ENCODE measurements at places on chromosomes 5 and 9. TPM values are rescaled to one million over a fixed set of nuclear protein-coding genes. Genes with fewer than 3 reads are reported as not detected.

GRCh38 chr9:74431467-74431866 lies 65.7 kb upstream of the RORB start:
- no peak overlapping the region for H3K4me3 ChIP-seq
- H3K36me3 ChIP-seq, result no peaks in the 10 kb centered on the region
- H3K4me1 ChIP-seq, result no peaks in the 10 kb centered on the region
- H3K27me3 ChIP-seq, result no peaks in the 10 kb centered on the region
- DNase-seq, result no peak

- H3K4me1 ChIP-seq, result no peaks in the 10 kb centered on the region
- peaks cover 15% of the 10 kb centered on the region for H3K27me3 ChIP-seq
- DNase-seq, result no peak
- H3K27ac ChIP-seq, result no peak overlapping the region
Observed at GRCh38 chr5:42426016-42426415, 2.8 kb downstream of the GHR start.

DNA sequence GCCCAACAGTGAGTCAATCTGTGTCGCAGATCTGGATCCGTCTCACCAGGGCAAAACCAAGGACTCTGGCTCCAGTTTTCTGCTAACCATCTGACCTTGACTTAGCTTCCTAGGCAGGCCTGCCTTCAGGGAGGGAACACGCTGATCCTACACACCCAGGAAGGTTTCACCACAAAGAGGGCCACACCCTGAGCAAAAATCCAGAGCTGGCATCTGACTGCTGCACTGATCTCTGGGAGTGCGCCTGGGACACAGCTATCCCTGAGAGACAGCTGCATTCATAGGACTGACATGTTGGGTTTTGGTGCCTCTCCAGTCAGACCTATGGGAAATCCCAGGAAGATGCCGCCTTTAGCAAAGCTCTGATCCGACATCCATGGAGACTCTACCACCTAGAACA lies 47.5 kb downstream of the CDK5RAP2 start:
- H3K4me3 ChIP-seq, result no peak overlapping the region
- peaks cover 76% of the 10 kb centered on the region for H3K36me3 ChIP-seq
- H3K27ac ChIP-seq, result no peak overlapping the region
- no peaks in the 10 kb centered on the region for H3K27me3 ChIP-seq
- DNase-seq, result no peak
- no peaks in the 10 kb centered on the region for H3K4me1 ChIP-seq

GRCh38 chr9:91465420-91465819 lies 41.8 kb upstream of the NFIL3 start:
- H3K27me3 ChIP-seq, result peaks cover 14% of the 10 kb centered on the region
- no peak overlapping the region for H3K4me3 ChIP-seq
- H3K27ac ChIP-seq, result no peak overlapping the region
- no peaks in the 10 kb centered on the region for H3K36me3 ChIP-seq
- DNase-seq, result no peak

GRCh38 chr5:96885518-96886338 lies 9.4 kb downstream of the ERAP2 start:
- peaks cover 57% of the 10 kb centered on the region for H3K4me1 ChIP-seq
- peak overlapping the region; percentile 35 for H3K4me3 ChIP-seq
- no peaks in the 10 kb centered on the region for H3K27me3 ChIP-seq
- peaks cover 57% of the 10 kb centered on the region for H3K36me3 ChIP-seq

DNA sequence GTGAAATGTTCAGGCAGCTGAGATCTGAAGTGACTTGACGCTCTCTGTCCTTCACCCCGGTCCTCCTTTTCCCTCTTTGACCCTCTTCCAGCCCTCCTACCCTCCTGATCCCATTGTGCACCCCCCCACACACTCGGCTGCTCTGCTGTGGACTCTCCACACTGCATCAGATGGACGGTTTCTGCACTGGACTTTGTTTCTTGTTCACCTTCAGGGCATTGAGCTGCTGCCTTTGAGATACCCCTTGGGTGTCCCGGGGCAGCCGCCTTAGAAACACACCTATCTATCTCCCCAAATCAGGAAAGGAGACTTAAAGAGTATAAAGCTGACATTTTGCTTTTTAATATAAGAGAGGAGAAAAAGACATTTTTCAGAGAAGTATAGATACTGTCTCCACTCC lies 27.5 kb downstream of the AMBP start:
- H3K4me1 ChIP-seq, result no peaks in the 10 kb centered on the region
- no peak overlapping the region for H3K4me3 ChIP-seq
- no peak for DNase-seq
- H3K27me3 ChIP-seq, result peaks cover 3% of the 10 kb centered on the region
- H3K36me3 ChIP-seq, result no peaks in the 10 kb centered on the region

PSD2 gene
- not detected for total RNA-seq

CD14 gene
- 0.39 TPM for total RNA-seq

DNA sequence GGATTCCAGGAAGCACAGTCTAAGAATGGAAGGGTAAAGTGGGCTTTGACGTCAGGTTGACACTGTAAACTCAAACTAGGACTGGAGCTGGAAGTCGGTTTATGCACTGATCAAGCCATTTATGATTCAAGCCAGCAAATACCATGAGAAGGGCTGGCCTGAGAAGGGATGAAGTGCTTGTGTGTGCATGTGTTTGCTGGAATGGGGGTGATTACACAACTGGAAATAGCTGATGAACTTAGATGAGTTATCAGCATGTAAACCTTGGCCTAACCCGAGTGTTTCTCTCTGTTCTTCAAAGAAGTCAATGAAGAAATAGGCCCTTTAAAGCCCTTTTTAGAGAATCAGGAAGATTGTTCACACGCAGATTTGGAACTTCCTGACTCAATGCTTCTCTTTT lies 287.6 kb downstream of the RFX3 start:
- no peaks in the 10 kb centered on the region for H3K4me1 ChIP-seq
- no peak overlapping the region for H3K4me3 ChIP-seq
- H3K27me3 ChIP-seq, result no peaks in the 10 kb centered on the region
- no peak overlapping the region for H3K27ac ChIP-seq

GRCh38 chr5:56822981-56823380 lies 7.6 kb downstream of the MAP3K1 start:
- no peak for DNase-seq
- H3K4me3 ChIP-seq, result peak overlapping the region; percentile 2
- peaks cover 81% of the 10 kb centered on the region for H3K4me1 ChIP-seq
- H3K27me3 ChIP-seq, result no peaks in the 10 kb centered on the region

PCDHB3 gene
- not detected for total RNA-seq

DNA sequence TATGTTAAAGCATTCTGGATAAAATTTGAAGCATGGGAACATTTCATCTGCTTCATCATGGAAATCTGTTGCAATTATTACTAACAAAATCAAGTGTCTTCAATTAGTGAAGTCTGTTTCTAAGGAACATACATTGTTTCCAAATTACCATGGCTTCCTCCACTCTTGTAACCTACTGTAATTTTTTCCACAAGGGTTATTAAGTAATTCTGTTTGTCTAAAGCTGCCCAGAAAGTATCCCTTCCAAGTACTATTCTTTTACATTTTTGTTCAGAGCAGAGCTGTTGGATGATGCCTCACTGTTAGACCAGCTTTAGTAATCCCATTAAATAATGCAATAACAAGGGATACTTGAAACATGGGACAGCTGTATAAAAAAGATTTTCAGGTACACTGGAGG lies 483.5 kb upstream of the CD180 start:
- no peaks in the 10 kb centered on the region for H3K4me1 ChIP-seq
- H3K36me3 ChIP-seq, result no peaks in the 10 kb centered on the region
- H3K27ac ChIP-seq, result no peak overlapping the region
- H3K4me3 ChIP-seq, result no peak overlapping the region
- no peak for DNase-seq

SHB gene
- total RNA-seq, result 1.1 TPM

PPP6C gene
- total RNA-seq, result 47.4 TPM

GRCh38 chr9:86580688-86581087 lies 226.5 kb upstream of the TUT7 start:
- DNase-seq, result no peak
- peaks cover 3% of the 10 kb centered on the region for H3K27me3 ChIP-seq
- H3K4me3 ChIP-seq, result no peak overlapping the region
- H3K27ac ChIP-seq, result no peak overlapping the region

UCK1 gene
- total RNA-seq, result 18.6 TPM

OTULIN gene
- 53.6 TPM for total RNA-seq

- peaks cover 2% of the 10 kb centered on the region for H3K4me1 ChIP-seq
- no peak for DNase-seq
- H3K36me3 ChIP-seq, result peaks cover 2% of the 10 kb centered on the region
- H3K4me3 ChIP-seq, result no peak overlapping the region
- H3K27ac ChIP-seq, result no peak overlapping the region
Observed at GRCh38 chr5:178283520-178283919, 50.9 kb upstream of the PHYKPL start.

DNA sequence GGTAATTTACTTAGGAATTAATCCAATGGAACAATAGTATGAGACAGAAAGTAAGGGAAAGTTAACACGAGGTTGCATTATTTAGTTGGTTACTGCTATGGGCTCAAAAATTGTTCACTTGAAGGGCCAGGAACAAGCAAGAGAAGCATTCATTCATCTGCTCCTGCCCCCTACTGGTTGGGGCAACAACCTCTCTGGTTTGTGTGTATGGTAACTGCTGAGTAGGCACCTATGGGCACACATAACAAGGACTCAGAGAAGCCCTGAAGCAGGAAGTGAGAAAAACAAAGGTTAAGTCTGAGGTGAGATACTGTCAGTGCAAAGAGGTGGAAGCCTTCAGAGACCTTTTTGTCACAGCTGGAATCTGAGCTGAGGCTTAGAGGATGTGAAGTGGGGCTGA lies 34.4 kb upstream of the RANBP6 start:
- peaks cover 9% of the 10 kb centered on the region for H3K27me3 ChIP-seq
- H3K36me3 ChIP-seq, result no peaks in the 10 kb centered on the region

DNA sequence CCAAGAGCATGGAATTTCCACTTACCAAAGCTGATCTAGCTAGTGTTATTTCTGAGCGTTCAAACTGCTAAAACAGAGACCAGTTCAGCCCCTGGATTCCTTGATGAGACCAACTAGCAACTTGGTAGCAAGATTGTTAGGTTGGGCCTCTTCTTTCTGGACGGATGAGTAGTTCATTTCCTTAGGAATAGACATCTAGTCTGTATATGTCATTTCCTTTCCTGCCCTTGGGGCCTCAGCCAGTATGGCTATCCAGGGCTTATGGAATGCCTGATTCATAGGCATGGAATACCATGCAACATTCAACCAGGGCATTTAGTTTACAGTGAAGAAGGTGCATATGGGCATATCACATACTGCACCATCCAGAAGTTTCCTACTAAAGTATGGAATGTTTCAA lies 14.5 kb upstream of the LPAR1 start:
- no peaks in the 10 kb centered on the region for H3K27me3 ChIP-seq
- no peaks in the 10 kb centered on the region for H3K4me1 ChIP-seq
- no peak overlapping the region for H3K27ac ChIP-seq
- no peaks in the 10 kb centered on the region for H3K36me3 ChIP-seq
- H3K4me3 ChIP-seq, result no peak overlapping the region
- DNase-seq, result no peak

DNA sequence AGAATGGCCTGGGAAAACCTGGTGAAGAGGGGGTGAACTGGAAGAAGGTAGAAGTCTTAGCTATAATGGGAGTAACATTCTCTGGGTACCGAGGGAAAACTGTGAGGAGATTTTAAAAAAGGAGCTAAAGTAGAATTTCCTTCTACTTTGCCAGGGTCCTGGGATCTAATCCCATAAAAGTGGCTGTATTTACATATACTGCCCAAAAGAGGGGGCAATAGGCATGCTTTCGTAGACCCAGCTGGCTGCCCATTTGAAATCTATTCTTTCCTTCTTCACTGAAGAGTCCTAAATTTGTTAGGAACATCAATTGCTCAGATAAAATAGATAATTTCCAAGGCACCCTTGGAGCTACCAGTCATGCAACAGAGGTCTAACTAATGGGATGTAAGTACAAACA lies 159.2 kb downstream of the CDC42SE2 start:
- no peak overlapping the region for H3K27ac ChIP-seq
- no peaks in the 10 kb centered on the region for H3K27me3 ChIP-seq
- H3K4me1 ChIP-seq, result peaks cover 17% of the 10 kb centered on the region

DNA sequence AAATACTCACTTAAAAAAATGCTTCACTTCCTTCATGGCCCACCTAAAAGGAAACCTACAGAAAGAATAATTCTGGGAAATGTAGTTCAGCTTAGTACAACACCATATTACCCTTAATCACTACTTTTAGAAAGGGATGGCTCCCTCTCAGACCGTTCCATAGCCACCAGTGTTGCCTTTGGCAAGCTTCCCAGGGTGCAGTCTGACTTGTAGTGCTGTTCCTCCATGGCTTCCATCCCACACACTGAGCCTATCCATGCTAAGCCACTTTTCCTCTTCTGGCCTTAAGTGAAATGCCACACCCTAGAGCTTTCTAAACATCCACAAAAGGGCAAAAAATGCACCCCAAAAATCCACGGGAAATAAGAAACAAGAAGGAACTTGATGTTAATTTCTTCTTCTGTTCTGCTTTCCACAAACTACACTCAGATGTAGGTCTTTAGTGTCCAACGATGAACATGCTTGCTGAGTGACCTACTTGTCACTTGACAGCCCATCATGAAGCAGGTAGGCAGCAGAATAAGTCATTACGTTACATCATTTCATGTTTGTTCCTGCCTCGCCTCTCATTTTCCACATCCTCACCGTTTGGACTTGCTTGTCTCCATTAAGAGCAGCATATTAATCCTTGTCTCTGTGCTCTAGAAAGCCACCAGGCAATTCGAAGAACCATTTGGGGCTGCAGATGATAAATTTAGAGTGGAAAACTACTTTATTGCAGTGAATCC lies 391.1 kb upstream of the GRAMD2B start:
- H3K4me1 ChIP-seq, result no peaks in the 10 kb centered on the region
- no peak overlapping the region for H3K27ac ChIP-seq
- H3K4me3 ChIP-seq, result no peak overlapping the region
- DNase-seq, result no peak
- H3K36me3 ChIP-seq, result no peaks in the 10 kb centered on the region
- H3K27me3 ChIP-seq, result no peaks in the 10 kb centered on the region

MYMK gene
- total RNA-seq, result not detected

DNA sequence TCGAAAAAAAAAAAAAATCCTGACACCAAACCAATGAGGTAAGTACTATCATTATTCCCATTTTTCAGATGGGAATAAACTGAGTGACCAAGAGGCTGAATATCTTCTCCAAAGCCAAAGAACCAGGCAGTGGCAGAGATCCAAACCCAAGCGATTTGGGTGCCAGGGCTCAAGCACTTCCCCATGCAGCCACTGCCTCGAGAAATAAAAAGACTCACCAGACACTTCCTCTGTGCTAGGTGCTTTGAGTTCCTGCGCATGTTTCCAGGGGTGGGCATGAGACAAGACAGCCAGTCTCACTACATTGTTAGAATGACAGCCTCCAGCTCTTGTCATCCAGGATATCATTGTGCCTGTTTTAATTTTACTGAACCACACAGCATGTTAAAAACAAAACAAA lies 2.3 kb upstream of the RPL26L1 start:
- H3K27ac ChIP-seq, result no peak overlapping the region
- no peaks in the 10 kb centered on the region for H3K27me3 ChIP-seq
- peaks cover 4% of the 10 kb centered on the region for H3K36me3 ChIP-seq
- H3K4me1 ChIP-seq, result peaks cover 18% of the 10 kb centered on the region
- no peak for DNase-seq

GRCh38 chr5:32562843-32563242 lies 22.5 kb upstream of the SUB1 start:
- DNase-seq, result no peak
- H3K27ac ChIP-seq, result no peak overlapping the region
- H3K4me1 ChIP-seq, result no peaks in the 10 kb centered on the region
- H3K27me3 ChIP-seq, result no peaks in the 10 kb centered on the region
- peaks cover 20% of the 10 kb centered on the region for H3K36me3 ChIP-seq
